ENCODE measurements at places on chromosomes 4 and X.

GRCh38 chr4:22179124-22179874, 230.7 kb upstream of the KCNIP4 start:
- DNase-seq: no peak

DNA sequence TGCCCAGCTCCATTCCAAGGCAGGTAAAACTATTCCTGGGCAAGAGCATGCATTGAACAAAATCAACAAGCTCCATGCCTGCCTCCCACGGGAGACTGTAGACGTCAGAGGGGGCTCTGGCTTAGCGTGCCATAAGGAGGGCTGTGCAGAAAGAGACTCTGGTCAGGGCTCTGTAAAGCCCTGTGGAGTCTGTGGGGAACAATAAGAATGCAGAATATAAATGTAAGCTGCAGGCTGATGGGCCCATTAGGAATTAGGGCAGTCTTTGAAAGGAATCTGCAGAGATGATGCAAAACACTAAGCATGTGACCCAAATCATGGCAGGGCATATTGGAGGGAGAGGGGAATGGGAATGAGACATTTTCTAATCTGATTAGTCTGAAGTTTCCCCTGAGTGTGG, 170.3 kb downstream of the EFHC2 start:
- no peak for DNase-seq

DNA sequence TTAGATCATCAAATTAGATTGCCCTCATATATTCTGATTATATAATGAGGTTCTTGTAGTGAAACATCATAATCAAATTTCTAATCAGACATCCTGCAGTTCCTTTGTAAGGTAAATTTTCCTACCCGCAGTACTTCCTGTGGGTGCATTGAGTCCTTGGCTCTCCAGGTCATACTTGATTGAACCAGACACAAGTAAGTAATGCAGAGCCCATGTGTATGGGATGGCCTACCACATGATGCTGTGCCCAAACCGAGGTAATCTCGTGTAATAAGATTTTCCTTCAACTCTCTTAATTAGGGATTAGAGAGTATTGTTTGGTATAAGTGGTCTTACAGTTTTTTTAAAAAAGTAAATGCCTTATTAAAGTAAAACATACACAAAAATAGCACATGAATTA, 1841.8 kb downstream of the PCDH7 start:
- DNase-seq: no peak

- no peak for DNase-seq
Measured at GRCh38 chr4:21742326-21742725, 206.2 kb downstream of the KCNIP4 start.

- DNase-seq: no peak
Measured at GRCh38 chr4:48228949-48229348, 40.7 kb downstream of the TEC start.

GRCh38 chr4:7607156-7607910, 172.6 kb upstream of the PSAPL1 start:
- DNase-seq: no peak

DNA sequence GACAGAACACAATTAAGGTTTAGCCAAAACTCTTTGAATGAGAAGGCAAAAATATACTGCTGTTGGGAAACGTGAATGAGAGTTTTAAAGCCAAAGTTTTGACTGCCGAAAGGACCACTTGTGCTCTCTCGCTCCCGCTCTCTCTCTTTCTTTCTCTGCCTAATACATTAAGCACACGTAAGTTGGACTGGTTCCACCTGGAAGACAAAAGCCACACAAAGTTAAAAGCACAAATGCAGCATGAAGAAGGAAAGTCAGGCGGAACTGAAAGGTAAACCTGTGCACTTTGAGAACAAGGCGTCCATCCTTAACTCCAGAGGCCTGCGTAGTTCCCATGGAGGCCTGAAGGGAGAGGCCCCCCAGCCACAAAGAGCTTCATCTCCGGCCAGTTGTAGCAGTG, 1.9 kb downstream of the DCAF12L2 start:
- DNase-seq: no peak

GRCh38 chr4:73010789-73011628, 58.5 kb downstream of the COX18 start:
- no peak for DNase-seq

DNA sequence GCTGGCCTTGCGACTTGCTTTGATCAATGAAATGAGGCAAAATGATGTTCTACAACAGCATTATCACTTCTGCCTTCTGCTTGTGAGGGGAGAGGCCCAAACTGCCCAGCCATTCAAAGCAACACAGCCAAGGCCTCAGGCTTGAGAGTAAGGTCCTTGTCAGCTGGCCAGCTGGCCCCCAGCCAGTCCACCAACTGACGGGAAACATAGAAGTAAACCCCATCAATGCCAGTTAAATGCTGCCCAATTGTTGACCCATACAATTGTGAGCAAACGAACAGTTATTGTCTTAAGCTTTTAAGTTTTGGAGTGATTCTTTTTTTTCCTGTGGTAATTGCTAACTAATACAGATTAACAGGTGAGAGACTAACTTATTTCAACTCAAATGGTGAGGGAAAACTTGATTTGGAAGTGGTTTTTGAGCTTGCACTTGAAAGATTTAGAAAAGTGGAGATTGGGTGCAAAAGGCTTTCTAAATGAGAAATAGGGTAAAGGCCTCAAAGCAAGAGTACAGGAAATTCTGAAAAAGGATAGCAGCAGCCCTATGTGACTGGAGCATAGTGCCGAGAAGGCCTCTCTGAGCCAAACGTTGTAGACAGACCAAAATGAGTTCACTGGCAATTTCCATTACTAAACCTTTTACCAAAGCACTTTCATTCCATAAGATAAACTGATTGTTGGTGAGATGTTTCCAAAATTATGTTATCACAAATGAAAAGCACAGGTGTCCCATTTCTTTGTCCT, 66.9 kb downstream of the ARHGEF38 start:
- DNase-seq: no peak

DNA sequence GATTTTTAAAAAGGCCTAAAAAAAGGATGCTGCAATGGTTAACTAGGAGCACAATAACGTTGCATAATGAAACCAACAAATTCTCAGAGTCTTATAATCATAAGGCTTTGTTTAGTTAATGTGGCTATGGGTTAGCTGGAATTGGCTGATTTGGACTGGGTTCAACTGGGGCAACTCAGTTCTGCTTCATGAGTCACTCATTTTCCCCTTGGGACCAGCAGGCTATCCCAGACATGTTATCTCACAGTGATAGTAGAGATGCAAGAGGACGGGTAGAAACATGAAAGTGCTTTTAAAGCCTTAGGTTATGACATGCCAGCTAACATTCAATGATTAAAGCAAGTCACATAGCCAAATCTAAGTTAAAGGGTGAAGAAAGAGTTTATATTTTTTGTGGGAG, 189.2 kb upstream of the GK2 start:
- no peak for DNase-seq

DNA sequence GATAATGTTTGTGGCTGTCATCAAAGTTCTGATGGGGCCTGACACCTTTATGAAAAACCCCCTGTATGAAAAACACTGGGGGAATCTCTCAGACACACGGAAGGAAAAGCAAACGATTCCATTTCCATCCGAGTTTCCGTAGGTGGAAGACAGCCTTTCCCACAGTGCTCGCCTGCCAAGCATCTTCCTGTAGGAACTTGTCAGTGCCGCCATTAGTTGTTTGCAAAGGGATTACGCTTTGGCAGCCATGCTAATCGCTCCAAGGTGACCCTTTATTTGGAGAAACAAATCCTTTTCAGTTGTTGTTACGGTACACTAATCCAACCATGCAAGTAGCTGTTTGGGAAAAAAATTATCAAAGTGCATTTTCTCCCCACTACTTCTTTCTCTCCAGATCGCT, 44.4 kb upstream of the STOX2 start:
- DNase-seq: no peak

DNA sequence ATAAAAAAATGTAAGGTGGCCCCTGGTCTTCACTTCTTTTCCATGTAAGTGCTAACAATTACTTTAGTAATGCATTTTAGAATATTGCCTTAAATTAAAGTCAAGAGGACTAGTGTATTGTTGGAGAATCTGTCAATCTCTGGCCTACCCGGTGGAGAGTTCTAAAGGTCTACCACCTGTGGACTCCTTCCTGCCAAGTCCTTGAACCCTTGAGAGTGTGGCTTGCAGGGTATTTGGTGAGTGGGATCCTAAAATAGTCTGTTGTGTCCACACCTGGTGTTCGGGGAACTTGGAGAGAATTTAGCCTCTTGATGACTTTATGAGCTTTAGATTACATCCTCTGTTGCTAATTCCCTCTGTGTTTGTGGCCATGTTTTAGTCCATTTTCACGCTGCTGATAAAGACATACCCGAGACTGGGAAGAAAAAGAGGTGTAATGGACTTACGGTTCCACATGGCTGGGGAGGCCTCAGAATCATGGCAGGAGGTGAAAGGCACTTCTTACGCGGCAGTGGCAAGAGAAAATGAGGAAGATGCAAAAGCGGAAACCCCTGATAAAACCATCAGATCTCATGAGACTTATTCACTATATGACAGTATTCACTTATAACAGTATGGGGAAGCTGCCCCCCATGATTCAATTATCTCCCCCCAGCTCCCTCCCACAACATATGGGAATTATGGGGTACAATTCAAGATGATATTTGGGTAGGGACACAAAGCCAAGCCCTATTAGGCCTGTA, 23.8 kb downstream of the DDIT4L start:
- no peak for DNase-seq
